ENCODE measurements at places on chromosomes 6 and 20. TPM values are rescaled to one million over a fixed set of nuclear protein-coding genes. Genes with fewer than 3 reads are reported as not detected.
A peak's percentile ranks its signal among the peaks of the same experiment; 100 is the strongest.

DNA sequence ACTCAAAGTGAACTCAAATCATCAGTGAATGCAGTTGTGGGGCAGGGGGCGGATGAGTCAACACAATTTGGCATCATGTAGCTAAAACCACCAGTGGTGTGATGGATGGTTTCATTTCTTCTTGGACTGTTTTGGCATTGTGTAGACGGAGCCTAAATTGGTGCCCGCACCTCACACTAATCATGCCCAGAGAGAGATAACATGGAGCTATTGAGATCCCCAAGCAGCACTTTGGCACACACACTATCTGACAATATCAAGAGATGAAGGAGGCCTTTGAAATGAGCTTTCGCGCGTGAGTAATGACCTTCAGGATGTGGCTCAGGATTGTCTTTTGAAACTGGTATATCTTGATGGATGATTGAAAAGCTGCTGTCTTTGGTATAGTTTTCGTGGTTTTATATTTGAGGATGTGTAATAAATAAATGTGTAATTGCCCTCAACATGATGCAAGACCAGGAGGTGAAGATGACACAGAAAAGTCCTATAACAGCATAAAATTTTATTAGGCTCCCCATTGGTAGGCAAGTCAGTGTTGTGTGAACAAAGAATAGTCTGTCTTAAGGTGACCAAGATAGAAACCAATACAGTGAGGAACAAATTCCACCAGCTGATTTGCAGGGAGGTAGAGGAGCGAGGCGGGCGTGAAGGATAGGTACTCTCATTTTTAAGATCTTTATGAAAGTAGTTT is 174.2 kb downstream of the TSHZ2 start:
- DNase-seq: no peak

DNA sequence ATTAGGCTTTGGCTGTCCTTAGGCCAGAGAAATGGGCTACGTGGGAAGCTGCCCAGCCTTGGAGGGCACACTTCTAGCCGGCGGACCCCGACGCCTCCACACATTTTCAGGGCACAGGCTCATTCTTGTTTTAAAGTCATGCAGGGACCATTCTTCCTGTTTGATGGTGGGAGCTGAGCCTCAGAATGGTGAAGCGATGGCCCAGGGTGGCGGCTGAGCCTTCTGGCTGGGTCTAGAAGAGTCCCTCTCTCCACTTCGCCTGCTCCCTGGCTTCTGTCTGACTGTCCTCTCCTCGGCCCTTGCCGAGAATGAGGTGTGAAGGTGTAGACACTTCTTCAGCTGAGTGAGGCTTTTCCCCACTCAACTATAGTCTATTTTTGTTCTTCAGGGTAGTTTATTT is 114.4 kb downstream of the SULF2 start:
- no peak for DNase-seq

GRCh38 chr20:7389216-7389615 is 551.0 kb downstream of the HAO1 start:
- DNase-seq: no peak

- DNase-seq: no peak
These were observed 37.0 kb upstream of the IGF2R start for GRCh38 chr6:159931846-159932245.

DNA sequence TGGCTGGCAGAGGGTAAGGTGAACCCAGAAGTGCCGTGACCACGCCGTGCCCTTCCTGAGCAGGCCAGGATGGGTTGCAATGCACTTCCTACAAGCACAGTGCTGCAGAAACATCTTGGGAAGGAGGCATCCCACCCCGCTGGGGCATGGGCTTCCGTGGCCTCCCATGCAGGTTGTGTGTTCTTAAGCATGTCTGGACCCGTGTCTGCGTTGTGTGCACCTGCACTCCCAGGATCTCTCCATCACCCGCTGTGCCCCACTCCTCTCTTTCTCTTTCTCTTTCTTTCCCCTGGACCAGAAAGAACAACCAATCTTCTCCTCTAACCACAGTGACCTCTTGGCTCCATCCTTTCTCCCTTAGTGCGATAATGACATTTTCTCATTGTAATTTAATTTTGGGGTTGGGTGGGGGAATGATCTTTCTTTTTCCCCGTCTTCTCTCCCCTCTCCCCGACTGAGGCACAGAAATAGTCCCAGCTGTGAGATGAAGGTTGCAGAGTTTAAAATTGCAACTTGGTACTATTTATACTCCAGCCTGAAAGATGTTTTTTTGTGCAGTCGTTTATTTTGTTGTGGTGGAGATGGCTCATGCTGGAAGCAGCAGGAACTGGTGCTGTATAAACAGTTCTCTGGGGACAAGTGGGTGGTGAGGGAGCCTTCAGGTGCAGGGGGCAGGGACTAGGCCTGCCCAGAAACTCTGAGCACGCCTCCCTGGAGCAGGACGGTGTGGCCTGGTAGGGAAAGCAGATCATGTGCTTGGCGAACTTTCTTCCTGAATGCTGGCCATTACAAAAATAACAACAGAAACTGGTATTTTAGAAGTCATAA is 20.5 kb downstream of the BCAS4 start:
- no peak for DNase-seq

- DNase-seq: no peak
These were observed 83.9 kb upstream of the SIRPG start for GRCh38 chr20:1741309-1742048.

GRCh38 chr6:52416629-52417151 is 3.5 kb upstream of the EFHC1 start:
- peak; percentile 47 for DNase-seq

GRCh38 chr6:42315991-42316970 is 98.6 kb upstream of the MRPS10 start:
- DNase-seq: no peak

Gene RAET1L
- polyA plus RNA-seq: not detected

Gene HLA-DRB1
- 107 TPM for polyA plus RNA-seq

Gene ULBP2
- polyA plus RNA-seq: 0.49 TPM

Gene POLR3F
- 8.1 TPM for polyA plus RNA-seq

Gene BRD2
- polyA plus RNA-seq: 138 TPM

Measured in urinary bladder (tissue), 4 donors.